ENCODE measurements at places on chromosomes 12 and 14. TPM values are rescaled to one million over a fixed set of nuclear protein-coding genes. Genes with fewer than 3 reads are reported as not detected.

GRCh38 chr12:47900131-47901062, 4.4 kb downstream of the VDR start:
- no peak for DNase-seq

- no peak for DNase-seq
Measured at GRCh38 chr14:72582582-72582981, 311.3 kb downstream of the DPF3 start.

DNA sequence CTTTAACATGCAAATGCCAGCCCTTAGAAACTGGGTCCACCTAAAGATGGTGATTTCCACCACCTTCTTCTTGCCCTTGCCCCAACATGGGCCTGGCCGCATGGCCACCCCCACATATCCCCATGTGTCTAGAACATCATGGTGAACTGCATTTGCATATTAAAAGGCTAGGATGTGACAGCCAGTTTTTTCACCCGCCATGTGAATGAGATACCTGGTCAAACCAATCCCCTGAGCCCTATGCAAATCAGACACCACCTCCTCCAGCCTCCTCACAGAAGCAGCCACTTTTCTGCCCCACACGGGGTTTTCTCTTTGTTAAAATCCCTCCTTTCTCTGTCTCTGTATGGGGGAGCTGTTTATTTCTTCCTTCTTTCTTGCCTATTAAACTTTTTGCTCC, 1322.5 kb downstream of the FSCB start:
- DNase-seq, result no peak

DNA sequence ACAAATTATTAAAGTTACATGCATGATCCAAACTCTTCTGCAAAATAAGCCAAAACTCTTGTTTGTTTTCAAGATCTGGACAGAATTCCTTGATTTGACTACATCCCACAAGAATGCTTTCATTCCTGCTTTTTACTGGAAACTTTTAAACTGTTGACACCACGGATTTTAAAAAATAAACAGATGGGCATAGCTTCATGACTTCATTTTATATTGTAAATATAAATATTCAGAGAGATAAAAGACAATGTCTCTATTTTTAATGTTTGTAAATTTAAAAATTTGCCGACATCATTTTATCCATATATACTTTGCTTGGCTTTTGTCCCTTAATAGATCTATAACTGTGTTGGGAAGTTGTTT, 134.3 kb upstream of the DCN start:
- DNase-seq, result no peak

DNA sequence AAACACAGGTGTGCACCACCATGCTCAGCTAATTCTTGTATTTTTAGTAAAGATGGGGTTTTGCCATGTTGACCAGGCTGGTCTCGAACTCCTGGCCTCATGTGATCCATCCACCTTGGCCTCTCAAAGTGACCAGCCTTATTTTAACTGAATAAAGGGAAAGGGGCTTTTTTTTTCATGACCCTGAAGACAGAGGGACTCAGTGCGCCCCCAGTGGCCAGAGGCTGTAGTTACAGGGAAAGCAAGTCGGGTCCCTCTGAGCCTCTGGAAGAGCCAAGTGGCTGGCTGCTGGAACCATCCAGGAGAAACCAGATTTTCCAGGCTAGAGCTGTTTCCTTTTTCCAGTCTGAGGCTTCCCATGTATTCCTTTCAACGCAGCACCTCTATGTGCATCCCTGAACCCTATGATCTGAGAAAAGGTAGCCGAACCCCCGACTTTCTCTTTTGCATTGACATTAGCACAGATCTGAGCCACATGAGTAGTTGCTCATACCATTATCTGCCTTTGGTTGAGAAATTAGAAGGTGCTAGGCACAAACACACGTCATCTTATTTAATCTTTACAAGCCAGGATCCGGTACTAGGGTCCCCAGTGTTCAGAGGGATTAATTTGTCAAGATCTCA, 342.7 kb downstream of the CACNA1C start:
- no peak for DNase-seq

GRCh38 chr12:56773113-56773512, 10.0 kb downstream of the HSD17B6 start:
- DNase-seq, result no peak

DNA sequence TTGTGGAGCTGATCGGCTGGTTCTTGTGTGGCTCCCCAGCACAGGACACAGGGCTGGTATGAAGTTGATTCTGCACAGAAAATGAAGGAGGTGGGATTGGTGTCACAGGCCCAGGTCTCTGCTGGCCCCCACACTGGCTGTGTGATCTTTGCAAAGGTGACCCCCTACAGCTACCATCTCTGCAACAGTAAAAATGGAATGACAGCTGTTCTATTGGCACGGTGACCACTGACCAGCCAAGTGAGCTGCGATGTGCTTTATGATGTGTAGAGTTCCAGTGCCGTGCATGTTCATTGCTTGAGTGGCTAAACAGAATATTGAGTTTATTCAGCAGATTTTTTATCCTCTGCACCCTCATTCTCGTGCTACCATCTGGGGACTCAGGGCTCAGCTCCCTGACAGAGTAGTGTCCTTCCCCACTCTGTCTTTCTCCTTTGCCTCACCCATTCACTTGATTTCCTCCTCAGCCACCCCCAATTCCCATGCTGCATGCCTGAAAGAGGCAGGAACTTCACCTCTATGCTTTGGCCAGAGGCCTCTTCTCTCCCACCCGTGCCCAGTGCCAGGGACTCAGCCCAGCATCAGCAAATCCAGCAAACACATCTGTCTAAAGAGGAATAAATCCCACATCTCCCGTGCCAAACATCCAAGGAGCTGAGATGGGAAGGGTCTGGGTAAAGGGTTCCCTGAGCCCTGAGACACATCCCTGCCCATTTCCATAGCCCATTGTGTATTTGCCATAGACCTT, 21.2 kb downstream of the C14orf132 start:
- no peak for DNase-seq

DNA sequence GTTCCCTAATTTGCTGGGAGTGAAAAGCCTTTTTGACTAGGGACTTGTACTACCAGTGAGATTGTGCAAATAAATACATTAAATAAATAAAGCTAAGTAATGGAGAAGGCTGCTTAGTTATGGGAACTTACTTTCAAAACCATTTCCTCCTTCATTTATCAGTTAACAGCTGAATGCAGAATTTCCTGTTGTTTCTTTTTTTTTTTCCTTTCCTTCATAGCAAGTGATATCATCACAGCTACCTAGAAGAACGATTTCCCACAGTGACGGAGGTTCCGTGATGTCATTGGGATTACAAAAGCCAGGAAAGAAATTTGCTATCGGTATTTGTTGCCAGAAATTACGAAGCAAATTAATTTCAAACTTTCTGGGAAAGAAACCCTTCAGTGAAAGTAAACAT, 42.1 kb upstream of the SOCS2 start:
- no peak for DNase-seq

DNA sequence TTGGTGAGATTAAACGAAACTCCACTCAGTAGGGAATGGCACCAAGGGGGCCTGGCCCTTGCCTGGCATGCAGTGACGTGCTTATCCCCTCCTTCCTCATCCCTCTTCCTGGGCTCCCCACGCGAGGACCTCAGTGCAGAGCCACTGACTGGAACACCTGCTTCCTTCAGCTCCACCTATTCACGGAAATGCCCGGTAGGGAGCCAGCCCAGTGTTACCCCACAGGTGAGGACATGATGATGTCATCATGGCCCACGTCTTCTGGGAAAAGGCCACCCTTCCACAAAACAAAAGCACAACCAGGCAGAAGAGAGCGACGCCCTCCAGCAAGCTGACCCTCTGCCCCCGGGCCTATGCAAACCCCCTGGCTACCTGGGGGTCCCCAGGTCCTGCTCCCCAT, 42.1 kb downstream of the CCDC85C start:
- DNase-seq, result no peak

DNA sequence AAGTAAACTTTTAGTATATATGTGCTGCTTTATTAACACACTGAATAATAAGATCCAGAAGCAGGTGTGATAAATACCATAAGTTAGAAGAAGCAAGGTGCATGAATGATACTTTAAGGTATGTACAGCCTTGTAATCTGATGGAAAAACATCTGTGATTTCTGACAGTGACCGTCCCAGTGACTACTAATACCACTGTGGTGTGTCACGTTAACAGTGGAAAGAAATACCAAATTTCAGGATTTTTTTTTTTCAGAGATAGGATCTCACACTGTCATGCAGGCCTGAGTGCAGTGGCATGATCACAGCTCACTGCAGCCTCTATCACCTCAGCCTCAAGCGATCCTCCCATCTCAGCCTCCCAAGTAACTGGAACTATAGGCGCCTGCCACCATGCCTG, 21.5 kb downstream of the SDS start:
- DNase-seq, result no peak

- no peak for DNase-seq
Measured at GRCh38 chr12:103799857-103800771, 40.9 kb downstream of the NT5DC3 start.

- DNase-seq, result no peak
Measured at GRCh38 chr12:128137140-128137539, 129.8 kb upstream of the TMEM132C start.

DNA sequence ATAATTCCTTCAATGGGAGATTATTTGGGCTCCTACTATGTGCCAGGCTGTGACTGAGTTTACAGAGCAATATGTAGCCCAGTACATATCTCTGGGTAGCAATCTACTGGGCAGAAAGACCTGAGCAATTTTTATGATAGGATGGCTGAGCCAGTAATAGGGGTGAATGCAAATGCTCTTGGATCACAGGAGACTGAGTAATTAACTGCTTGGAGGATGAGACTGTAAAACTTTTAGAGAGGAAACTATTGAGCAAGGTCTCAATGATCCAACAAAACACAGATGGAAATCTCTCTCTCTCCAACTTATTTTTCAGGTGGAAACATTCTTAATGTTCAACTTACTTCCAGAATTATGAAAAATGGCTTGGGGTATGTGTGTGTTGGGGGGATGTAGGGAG, 402.2 kb downstream of the AEBP2 start:
- DNase-seq, result no peak

DNA sequence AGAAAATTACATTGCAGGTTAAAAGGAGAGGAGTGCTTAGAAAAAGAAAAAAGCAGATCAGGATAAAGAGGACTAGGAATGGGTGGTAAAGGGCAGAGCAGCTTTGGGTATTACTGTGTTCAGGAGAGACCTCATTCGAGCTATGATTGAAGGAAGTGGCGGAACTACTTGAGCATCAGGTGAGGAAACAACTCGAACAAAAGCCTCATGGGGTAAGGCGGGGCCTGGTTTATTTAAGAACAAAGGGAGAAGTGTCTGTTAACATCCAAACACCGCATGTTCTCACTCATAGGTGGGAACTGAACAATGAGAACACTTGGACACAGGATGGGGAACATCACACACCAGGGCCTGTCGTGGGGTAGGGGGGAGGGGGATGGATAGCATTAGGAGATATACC, 444.6 kb upstream of the CCDC196 start:
- DNase-seq, result no peak

- no peak for DNase-seq
Measured at GRCh38 chr14:78327426-78328221, 157.5 kb downstream of the NRXN3 start.

- no peak for DNase-seq
Measured at GRCh38 chr12:22164139-22164538, 118.1 kb downstream of the CMAS start.

GRCh38 chr12:84198294-84198946, 714.2 kb downstream of the SLC6A15 start:
- no peak for DNase-seq

DNA sequence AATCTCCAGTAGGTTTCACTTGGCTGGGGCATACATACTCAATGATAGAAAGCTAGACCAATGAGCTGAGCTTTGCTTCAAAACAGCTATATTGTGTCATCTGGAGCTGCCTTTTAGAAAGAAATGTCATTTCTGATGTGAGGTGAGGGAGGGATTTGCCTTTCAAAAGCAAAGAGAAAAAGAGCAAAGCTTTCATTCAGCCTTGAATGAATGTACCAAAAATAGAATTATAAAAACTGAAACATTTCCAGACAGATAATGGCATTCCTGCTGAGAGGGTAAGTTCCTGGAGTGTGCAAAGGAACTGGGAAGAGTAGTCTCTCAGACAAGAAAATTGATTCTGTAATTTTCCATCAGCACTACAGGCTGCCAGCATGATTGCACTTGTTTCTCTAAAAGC, 710.0 kb downstream of the LRFN5 start:
- no peak for DNase-seq

DNA sequence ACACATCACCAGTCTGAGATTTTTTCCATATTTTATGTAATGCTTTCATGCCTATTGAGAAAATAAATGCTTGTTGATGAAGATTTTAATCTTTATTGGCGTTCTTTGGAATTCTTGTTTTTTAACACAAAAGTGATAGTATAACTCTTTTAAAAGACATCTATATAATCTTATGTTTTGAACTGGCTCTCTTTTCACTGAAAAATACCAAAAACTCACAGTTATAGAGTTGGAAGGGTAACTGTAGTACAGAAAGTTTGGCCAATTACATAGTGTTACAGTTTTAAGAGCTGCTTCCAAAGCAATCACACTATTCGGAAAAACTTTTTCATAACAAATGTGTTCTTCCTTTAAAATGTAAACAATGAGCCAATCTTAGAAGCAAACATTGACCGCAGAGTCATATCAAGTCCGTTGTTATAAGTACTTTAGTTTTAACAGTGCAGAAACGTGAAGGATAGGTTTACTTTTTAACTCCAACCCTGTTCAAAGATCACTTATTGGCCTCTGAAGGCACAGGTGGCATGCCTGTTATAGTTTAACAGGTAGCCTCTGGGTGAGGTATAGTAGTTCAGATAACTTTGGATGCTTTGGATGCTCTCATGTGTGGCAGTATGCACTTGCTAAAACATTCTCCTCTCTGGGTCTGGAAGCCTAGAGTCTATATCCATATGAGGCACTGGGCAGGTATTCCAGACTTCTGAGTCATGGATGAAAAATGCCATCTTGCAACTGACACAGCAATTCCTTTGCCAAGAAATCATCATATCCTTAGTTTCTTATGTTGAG, 12.1 kb upstream of the NTN4 start:
- DNase-seq, result peak; percentile 41

DNA sequence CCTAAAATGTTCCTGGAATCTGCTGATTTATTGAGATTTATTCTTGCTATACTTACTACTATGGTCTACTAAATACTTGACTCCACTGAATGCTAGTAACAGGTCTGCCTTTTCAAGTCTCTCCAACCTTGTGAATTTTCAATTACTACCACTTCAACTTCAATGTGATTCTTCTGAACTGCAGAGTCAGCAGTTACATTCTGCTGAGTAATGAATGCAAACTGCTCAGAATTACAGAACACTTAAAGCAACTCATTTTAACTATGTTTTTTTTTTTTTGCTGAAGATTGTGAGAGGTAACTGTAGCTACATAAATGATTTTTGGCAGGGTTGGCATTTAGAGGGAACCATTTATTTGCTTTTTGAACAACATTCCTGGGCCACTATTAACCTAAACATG, 41.8 kb downstream of the ARF6 start:
- no peak for DNase-seq

Gene NELL2
- total RNA-seq, result 3.8 TPM

Gene ENO2
- 33.4 TPM for total RNA-seq

Gene ACVRL1
- 86.6 TPM for total RNA-seq

Gene SAMD15
- total RNA-seq, result 8.8 TPM

Gene RPL10L
- total RNA-seq, result not detected

Gene KRT75
- total RNA-seq, result not detected

Gene GUCY2C
- not detected for total RNA-seq

All from upper lobe of left lung (tissue), 6 donors.